H1 (cell line): ENCODE measurements at places on chromosomes 3 and 15.

- H3K27me3 ChIP-seq: no peaks in the 10 kb centered on the region
- H3K27ac ChIP-seq: no peak overlapping the region
- DNase-seq: no peak
- no peaks in the 10 kb centered on the region for H3K4me1 ChIP-seq
These were observed 80.4 kb downstream of the TRANK1 start for GRCh38 chr3:36864180-36865053.

GRCh38 chr3:10601151-10601856, 95.9 kb upstream of the ATP2B2 start:
- no peaks in the 10 kb centered on the region for H3K4me1 ChIP-seq
- H3K36me3 ChIP-seq: no peaks in the 10 kb centered on the region
- no peak overlapping the region for H3K4me3 ChIP-seq
- no peak for DNase-seq
- H3K27ac ChIP-seq: no peak overlapping the region
- H3K27me3 ChIP-seq: no peaks in the 10 kb centered on the region; the same call in 1 of the 2 replicates

- no peaks in the 10 kb centered on the region for H3K36me3 ChIP-seq
- no peaks in the 10 kb centered on the region for H3K27me3 ChIP-seq
- no peak overlapping the region for H3K4me3 ChIP-seq
These were observed 103.0 kb upstream of the TGFBR2 start for GRCh38 chr3:30503446-30503845.

DNA sequence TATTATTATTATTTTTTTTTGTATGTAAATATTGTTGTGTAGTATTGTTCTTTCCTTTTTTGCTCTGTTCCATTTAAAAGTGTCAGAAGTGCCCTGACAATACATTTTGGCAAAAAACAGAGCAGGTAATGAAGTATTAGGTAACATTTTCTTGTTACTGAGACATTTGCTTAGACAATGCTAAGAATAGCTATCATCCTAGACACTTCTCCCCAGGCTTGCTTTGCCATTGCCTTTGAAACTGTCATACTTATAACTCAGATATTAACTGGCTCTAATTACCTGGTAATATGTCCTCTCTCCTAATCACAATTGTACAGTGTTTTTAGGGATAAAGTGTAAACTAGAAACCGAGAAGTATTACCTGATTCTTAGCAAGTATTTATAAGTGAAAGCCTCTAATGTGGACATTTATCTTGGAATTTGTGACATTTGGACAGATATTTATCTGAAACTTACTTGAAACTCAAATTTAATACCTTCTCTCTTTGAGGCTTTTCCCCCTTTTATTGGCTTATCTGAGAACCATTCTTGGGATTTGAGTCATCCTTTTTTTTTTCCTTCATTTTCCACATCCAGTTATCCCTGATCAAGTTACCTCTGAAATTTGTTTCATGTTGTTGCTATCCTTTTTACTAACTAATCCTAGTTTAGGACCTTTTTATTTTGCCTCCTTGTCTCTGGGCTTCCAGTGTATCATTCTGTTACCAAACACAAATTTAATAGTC, 13.1 kb downstream of the ARIH1 start:
- H3K27ac ChIP-seq: no peak overlapping the region
- peaks cover 2% of the 10 kb centered on the region; the same call in 1 of the 2 replicates for H3K36me3 ChIP-seq
- no peak for DNase-seq
- no peaks in the 10 kb centered on the region for H3K4me1 ChIP-seq

- no peaks in the 10 kb centered on the region for H3K4me1 ChIP-seq
- no peak overlapping the region for H3K4me3 ChIP-seq
- DNase-seq: no peak
- no peaks in the 10 kb centered on the region for H3K27me3 ChIP-seq
- no peaks in the 10 kb centered on the region for H3K36me3 ChIP-seq
These were observed 31.3 kb upstream of the SETMAR start for GRCh38 chr3:4271834-4272233.

GRCh38 chr3:62248734-62249483, 124.4 kb downstream of the FEZF2 start:
- H3K27ac ChIP-seq: no peak overlapping the region
- H3K4me3 ChIP-seq: no peak overlapping the region
- no peaks in the 10 kb centered on the region for H3K27me3 ChIP-seq
- DNase-seq: no peak
- H3K36me3 ChIP-seq: peaks cover 3% of the 10 kb centered on the region; the same call in 1 of the 2 replicates
- peaks cover 14% of the 10 kb centered on the region; the same call in 1 of the 2 replicates for H3K4me1 ChIP-seq
